Fibroblast of the aortic adventitia (primary cell): ENCODE measurements at places on chromosomes 4 and X. TPM values are rescaled to one million over a fixed set of nuclear protein-coding genes. Genes with fewer than 3 reads are reported as not detected.

Gene NAP1L2
- total RNA-seq: 0.18 and 0.49 TPM in 2 replicates

Gene DNAAF6
- total RNA-seq: not detected in 2 replicates

Gene TFDP3
- total RNA-seq: not detected in 2 replicates

Gene FOXR2
- total RNA-seq: not detected in 2 replicates

GRCh38 chr4:169079942-169080827 lies 70.1 kb upstream of the CBR4 start:
- peak; percentile 86 for DNase-seq

DNA sequence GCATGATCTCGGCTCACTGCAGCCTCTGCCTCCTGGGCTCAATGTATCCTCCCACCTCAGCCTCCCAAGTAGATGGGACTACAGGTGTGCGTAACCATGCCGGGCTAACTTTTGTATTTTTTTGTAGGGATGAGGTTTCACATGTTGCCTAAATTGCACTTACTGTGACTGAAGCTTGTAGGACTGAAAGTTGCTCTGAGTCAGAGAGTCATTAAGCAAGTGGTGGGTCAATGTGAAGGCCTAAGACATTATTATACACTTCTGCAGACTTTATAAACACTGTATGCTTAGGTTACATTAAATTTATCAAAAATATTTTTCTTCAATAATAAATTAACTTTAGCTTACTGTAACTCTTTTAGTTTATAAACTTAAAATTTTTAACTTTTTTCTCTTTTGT lies 170.2 kb downstream of the FAT4 start:
- DNase-seq: no peak

DNA sequence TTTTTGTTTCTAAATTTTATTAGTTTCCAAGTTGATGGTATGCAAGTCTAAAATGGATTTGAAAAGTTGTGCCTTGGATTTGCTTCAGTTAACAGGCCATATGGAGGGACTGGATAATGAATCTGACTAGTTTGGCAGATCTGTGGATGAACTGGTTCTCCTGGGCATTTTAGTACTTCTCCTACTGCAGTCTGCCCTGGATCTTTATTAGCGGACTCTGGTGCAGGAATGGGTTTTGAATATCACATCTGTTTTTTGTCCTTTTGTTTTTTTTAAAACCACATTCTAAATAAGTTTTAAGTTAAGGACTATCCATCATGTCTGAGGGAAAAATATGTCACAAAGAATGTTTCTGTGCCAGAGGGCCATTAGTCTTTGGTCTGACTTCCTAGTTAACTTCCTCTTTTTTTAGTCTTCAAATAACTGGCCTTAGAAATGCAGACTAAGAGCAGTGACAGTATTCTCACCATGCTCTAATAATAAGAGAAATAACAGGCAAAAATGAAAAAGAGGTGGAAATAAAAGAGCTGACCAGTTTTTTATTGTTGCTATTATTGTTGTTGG lies 13.9 kb upstream of the DCK start:
- DNase-seq: no peak

GRCh38 chrX:107704181-107704580 lies 71.4 kb downstream of the TSC22D3 start:
- DNase-seq: no peak
